Effector memory CD8-positive, alpha-beta T cell (primary cell): ENCODE measurements at places on chromosomes 4 and X.

DNA sequence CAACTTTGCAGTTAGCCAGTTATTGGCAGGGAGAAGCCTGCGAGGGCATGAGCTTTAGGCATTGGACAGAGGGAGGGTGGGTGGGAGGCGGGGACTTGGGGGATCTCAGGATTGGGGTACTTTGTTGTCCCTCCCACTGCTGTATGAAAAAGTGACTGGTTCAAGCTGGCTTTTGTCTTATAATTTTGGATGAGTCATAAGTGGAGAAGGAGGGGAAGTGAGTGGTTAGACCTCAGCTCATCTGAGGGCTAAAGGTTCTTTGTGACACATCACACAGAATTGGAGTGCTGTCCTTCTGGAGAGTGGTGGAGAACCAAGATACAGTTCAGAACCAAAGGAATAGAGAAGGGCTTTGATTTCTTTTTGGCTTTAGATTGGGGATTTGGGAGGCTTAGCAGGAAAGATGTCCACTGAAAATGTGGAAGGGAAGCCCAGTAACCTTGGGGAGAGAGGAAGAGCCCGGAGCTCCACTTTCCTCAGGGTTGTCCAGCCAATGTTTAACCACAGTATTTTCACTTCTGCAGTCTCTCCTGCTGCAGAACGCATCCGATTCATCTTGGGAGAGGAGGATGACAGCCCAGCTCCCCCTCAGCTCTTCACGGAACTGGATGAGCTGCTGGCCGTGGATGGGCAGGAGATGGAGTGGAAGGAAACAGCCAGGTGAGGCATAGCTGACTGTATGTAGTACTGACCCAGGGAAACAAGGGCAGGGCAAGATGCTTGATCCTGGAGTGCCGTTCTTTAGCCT lies at the start of gene SLC4A4:
TSS of gene SLC4A4 (plus strand) at position 175 of the 748 bp plus-strand sequence.
- no peak for DNase-seq

DNA sequence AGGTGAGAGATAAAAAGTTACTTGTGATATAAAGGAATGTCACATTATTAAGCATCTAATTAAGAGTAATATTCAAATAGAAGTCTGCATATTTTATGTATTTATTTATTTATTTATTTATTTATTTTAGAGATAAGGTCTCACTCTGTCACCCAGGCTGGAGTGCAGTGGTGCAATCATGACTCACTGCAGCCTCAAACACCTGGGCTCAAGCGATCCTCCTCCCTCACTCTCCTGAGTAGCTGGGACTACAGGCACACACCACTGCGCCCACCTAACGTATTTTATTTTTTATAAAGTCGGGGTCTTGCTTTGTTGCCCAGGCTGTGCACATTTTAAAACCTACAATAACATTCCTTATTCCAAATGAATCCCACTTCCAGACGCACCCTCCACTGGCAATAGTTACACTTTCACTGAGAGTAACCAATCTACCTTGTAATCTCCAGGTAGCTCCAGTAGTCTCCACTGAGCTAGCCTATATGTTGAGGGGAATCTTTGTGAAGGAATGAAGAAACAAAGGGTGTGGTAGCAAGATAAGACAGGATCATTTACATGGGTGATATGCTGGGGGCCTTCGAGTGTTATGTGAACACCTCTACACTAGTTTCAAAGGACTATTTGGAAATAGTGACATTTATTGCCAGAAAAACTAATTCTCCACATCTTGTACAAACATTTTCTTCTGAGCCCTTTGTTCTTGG lies 11.9 kb downstream of the SH3D19 start:
- DNase-seq = no peak

DNA sequence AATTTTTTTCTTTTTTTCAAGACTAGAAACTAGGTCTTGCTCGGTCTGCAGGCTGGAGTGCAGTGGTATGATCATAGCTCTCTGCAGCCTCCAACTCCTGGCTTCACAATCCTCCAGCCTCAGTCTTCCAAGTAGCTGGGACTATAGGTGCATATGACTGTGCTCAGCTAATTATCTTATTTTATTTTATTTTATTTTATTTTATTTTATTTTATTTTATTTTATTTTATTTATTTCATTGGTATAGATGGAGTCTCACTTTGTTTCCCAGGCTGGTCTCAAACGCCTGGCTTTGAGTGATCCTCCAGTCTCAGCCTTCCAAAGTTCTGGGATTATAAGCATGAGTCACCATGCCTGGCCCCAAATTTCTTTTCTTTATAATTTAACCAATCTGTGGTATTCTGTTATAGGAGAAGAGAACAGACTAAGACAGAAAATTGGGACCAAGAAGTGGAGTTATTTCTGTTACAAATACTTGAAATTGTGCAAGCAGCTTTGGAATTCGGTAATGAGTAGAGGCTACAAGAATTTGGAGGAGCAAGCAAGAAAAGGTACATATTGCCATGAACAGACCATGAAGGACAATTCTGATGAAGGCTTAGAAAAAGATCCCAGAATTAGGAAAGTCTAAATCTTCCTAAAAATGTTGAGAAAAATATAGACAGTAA lies 4.0 kb upstream of the PRDM5 start:
- no peak for DNase-seq

DNA sequence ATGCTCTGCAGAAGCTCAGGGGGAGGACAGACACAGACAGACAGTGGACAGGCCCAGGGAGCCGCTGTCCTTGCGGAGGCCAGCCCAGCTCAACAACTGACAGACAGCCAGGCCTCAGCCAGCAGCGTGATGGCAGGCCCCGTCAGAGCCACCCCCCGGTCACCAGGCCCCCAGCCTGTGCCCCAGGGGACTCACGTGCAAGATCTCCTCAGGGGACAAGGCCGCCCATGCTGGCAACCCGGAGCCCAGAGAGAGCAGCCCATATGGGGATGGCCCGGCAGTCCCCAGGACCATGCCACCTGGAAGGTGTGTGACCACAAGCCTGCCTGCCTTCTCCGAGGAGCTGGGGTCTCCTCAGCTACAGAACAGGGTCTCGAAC lies 28.0 kb upstream of the MXD4 start:
- DNase-seq = no peak

DNA sequence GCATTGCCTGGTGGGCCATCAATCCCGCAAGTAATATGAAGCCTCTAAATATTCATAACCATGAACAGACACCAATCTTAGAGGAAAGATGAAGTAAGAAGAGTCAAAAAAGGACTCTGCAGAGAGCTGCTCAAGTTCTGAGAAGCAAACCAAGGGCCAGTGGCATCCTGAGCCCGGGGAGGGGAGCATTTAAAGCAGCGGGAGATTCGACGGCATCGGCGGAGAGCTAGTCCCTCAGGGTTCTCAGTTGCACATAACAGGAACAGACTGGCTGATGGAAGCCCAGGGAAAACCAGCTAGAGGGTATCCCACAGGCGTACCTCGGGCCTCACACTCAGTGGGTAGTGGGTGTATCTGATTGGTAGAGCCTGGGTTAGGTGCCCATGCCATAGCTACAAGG lies 4.9 kb upstream of the PNMA6E start:
- no peak for DNase-seq

GRCh38 chrX:68443155-68443868 lies 10.0 kb upstream of the OPHN1 start:
- no peak for DNase-seq

DNA sequence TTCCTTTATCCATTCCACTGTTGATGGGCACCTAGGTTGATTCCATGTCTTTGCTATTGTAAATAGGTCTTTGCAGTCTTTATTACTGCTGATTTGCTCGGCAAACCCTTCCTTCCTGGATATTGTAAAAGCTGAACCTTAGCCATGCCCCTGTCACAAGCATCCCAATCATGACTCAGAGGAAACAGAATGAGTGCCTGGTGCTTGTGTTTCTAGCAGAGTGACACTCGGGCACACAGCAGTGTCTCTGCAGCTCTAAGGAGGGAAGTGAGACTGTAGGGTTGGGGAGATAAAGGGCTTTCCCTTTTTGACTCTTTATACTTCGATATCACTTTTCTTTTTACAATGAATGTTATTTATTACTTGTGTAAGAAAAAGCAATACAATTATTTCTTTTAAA lies 83.3 kb downstream of the AKAP4 start:
- no peak for DNase-seq

DNA sequence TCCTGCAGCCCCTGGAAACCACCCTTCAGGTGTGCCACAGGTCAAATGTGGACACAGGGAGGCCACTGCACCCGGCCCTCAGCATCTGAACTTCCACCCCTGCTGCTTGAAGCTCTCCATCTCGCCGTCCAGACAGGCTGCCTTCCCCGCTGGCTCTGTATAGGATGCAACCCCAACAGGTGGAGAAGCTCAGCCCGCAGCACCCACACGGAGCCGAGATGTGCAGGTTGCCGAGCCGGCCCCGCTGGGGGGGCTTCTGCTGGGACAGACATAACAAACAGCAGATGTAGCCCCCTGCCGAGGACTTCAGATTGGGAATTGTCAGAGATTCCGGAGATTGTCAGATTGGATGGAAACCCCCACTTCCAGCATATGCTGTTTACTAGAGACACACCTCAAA lies 20.5 kb downstream of the TMEM187 start:
- DNase-seq = no peak

DNA sequence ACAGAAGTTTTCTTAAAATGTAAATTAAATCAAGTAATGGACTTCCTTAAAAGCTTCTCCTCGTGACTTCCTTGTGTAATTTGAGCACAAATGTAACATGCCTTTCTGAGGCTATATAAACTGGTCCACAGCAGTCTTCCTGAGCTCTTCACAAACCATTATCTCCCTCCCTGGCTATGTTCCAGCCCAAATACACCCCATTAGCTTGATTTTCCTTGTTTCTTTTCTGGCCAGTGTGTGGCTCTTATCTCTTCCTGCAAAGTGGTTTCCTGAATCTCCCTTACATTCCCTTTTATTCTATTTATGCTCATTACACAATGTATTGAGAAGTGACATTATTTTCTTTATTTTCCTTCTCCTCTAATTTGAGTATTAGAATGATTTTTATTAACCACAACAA lies 1085.3 kb upstream of the PCDH10 start:
- no peak for DNase-seq

DNA sequence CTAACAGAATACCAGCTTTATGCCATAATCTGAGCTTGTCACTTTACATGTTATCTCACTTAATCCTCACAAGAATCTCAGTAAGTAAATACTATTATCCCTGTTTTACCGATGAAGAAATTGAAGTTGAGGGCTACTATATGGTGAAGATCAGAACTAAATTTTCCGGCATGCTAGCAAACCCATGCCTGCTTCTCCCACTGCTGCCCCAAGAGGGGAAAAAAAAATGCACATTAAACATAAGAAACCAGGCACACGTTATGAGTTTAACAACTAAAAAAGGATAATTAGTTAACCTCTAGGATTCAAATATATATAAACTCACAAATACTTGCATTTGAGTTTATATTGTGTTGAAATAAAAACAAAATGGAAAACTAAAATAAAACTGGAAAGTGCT lies 10.8 kb downstream of the SLC10A7 start:
- DNase-seq = no peak

- DNase-seq = no peak
Observed at GRCh38 chr4:156619154-156619934, 352.3 kb downstream of the PDGFC start.

DNA sequence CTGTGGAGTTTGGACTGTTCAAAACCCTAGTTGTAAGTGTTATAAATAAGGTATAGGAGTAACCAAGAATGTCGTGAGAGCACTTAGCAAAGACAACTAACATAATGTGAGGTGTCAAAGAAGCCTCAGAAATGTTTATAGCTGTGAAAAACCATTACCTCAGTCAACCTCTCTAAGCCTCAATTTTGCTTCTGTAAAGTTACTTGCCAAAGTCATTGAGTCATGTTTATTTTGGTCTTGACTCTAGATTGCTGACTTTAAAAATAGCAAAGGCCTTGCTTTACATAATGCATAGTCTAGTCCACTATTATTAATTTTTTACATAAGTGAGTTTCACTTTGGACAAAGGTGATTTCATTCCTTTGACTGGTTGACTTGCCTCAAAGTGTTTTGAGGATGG lies 257.6 kb upstream of the CXXC4 start:
- no peak for DNase-seq

DNA sequence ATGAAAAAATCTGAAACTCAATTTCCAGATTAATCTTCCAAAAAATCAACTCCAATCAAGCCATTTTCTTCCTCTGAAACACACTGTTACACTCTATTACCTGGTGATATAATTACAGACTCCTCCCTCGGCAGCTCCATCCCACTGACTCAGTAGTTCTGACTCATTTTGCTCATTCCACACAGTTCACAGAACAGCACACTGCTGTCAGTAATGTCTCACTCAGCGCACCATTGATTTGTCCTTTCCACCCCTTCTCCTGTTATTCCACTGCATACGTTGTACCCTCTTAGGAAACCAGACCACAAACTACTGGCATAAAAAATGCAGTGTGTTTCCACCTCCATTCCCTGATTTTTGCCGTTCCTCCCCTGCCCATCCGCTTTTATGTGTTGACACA lies 212.7 kb downstream of the SLIT2 start:
- no peak for DNase-seq

DNA sequence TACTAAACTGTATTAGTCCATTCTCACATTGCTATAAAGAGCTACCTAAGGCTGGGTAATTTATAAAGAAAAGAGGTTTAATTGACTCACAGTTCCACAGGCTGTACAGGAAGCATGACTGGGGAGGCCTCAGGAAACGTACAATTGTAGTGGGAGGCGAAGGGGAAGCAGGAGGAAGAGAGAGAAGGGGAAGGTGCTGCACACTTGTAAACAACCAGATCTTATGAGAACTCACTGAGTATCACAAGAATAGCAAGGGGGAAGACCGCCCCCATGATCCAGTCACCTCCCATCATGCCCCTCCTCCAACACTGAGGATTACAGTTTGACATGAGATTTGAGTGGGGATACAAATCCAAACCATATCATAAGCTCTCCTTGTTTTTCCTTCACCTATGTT lies 40.9 kb downstream of the RPA4 start:
- no peak for DNase-seq

GRCh38 chr4:77454858-77455257 lies 150.8 kb upstream of the CXCL13 start:
- no peak for DNase-seq

GRCh38 chrX:155592331-155592730 lies 20.4 kb downstream of the TMLHE start:
- DNase-seq = no peak

GRCh38 chr4:159983082-159983481 lies 880.2 kb downstream of the RAPGEF2 start:
- no peak for DNase-seq

DNA sequence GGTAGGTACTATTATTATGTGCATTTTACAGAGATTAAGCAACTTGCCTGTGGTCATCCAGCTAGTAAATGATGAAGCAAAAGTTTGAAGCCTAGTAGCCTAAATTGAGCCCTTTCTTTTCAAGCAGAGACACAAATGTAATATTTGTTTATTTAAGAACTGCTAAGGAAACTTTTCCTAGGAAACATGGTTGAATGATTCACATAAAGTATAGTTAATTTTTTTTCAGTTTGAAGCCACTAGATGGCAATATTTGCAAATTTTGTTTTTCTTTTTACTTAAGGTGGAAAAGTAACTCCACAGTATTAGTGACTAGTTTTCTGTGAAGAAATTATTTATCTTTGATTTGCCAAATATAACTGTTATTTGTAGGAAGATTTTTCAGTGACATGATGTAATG lies 52.8 kb upstream of the ANKRD17 start:
- no peak for DNase-seq
